Upper lobe of right lung (tissue), 1 donor: ENCODE measurements at places on chromosomes 16 and 17.

GRCh38 chr17:42067371-42068091 is 17.1 kb upstream of the C17orf113 start:
- DNase-seq, result peak; percentile 82

DNA sequence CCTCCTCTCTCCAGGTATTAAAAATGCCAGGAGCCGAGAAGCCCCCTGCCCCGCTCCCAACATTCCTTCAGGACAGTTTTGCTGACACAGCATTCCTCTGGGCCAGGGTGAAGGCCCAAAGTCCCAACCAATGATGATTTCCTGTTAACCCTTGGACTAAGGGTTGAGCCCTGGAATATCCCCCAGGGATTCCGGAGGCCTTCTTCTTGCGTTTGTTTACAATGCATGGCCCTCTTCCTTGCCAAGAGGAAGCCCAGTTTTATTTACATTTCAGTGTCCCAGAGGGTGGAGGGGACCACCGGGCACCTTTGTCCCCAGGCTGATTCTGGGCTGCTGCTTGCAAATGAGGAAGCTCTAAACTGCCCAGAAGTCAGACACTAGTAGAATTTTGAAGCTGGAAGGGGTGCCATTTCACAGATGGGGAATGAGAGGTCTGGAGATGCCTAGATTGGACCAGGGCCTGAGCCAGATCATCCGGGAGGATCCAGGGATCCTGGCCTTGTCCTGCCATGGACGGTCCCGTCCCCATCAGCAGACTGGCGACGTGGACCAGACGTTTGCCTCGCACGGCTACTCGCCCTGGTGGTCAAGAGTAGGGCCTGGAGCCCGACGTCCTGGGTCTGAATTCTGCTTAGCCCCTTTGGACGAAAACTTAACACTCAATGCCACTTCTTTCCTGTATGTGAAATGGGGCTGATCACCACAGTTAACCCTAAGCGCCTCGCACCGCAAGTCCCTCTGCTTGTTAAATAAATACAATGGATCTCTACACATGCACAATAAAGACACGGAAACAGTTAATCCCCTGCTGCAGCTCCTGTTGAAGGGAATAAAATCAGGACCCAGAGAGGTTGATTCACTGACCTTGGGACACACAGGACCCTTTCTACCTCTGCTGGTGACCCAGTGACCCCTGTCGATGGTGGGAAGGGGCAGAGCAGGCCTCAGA is 55.6 kb upstream of the CIBAR2 start:
- DNase-seq, result no peak

DNA sequence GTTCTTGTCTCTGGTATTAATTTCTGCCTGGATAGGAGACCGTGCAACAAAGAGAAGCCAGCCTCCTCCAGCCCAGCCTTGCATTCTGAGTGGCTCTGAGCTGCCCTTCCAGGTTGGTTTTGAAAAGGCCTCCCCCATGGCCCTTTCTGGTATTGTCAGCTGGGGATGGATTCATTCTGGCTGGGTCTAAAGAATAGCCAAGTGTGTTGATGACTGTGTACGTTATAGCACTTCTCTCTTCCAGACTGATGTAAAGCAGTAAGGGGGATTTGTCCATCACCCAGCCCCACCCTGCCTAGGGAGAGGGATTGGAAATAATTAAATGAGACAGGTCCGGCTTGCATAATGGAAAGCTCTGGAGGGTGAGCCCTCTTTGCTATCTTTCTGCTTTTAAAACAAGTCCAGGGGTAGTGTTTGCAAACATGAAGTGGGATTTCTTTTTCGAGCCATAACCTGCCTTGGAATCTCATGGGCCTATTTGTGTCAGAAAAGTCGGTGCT is 146.4 kb downstream of the MSI2 start:
- no peak for DNase-seq

- DNase-seq, result no peak
Observed at GRCh38 chr16:54526916-54527315, 240.3 kb upstream of the IRX3 start.

DNA sequence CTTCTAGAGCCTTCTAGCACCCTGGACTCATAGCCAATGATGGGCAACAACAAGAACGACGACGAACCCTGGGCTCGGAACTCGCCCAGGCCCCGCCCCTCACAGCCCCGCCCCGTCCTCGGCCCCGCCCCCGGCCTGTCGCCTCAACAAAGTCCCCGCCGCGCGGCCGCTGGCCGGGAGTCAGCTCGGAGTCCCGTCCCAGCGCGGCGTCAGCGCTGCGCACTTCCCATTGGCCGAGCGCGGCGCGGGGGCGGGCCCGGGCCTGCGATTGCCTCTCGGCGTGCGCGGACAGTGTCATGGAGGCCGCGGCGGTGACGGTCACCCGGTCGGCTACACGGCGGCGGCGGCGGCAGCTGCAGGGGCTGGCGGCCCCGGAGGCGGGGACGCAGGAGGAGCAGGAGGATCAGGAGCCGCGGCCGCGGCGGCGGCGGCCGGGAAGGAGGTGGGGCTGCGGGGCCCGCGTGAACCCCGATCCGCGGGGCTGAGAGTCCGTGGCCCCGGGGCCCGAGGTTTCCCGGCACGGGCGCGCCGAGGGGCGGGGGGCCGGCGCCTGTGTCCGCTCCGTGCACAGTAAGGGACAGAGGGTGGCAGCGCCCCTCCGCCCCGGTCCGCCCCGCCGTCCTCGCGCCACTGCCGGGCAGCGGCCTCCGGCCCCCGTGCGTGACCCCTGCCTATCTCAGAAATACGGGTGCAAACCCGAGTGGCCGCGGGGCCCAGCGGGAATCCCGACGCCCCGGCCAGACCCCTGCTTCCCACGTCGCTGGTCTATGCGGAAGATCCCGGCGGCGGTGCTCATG is at the start of gene ENGASE:
TSS of gene ENGASE (plus strand) at position 176 of the 797 bp plus-strand sequence. CDS start at position 297, 121 bp downstream.
- peak; percentile 99 for DNase-seq

DNA sequence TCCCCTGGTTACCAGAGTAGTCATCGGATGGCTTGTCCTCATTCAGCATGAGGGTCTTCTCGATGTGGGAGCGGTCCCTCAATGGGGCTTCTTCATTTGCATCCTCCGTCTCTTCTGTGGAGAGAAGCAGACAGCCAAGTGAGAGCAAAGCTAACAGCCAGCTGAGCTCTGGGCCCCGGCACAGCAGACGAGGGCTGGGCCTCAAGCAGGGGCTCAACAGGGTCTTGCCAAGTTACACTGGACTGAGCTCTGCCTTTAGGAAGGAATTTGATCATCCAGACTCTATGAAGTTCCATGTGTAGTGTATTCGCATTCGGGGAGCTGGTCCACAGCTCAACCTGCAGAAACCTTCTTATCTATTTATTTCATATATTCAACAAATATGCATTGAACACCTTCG is 37.4 kb downstream of the SRL start:
- DNase-seq, result no peak

DNA sequence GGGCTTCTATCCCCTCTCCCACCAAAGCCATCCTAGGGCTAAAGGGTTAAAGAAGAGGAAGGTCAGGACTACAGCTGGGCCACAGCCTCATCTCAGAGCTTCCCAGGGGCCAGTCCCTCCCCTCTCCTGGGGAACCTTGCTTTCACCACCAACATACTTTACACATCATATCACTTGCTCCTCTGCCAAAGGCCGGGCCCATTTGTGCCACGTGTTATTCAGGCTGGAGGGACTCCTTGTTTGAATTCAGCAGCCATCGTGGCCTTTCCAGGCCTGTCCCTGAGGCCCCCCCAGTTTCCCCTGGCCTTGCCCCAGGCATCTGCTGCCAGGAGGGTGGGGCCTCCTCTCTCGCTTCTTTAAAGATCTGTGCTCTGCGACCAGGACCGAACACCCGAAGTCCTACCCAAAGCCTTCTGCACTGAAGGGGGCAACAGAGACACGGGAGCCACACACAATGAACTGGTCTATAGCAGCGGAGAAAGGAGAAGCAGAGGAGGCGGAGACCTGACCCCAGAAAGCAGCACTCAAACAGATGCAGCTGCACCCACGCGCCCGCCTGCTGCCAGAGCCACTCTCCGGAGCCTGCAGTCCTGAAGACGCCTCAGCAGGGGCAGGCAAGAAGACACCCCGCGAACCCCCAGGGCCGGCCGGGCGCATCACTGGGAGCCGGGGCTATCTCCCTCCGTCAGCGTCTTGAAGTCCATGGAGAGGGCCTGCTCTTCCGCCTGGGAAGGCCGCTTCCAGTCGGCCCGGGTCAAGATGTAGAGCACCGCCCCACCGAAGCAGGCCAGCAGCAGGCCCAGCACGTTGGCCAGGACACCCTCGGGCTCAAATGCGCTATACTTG is 12.1 kb downstream of the CYB561 start:
- DNase-seq, result no peak

DNA sequence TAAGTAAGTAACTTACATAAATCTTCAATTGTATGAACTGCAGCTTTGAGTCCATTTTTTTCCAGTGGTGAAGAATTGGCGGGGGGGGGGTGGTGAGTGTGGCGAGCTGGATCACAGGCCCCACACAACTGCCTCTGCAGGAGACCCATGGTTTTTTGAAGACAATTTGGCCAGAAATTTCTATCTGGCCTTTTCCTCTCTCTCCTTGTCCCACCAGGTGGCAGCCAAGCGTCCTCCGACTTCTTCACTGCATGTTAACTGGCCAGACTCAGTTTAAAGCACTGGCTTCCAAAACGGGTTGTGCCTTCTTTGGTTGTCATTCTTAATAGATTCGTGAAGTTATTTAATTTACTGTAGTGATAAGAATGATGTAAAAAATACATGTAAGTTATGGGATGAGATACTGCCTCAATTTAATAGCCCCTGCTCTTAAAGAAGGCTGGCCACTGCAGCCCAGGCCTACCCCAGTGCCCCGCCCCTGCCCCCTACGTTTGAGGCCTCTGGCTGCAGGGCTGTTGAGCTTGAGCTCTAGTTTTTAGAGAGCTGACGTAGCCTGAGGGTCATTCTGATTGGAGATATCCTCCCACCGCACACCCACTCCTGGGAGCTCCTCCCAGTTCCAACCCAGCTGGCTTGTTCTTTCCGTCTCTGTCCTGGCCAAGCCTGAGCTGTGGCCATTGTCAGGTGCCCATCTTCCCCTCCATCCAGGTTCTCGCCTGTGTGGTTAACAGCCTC is 36.4 kb downstream of the AKAP1 start:
- no peak for DNase-seq

DNA sequence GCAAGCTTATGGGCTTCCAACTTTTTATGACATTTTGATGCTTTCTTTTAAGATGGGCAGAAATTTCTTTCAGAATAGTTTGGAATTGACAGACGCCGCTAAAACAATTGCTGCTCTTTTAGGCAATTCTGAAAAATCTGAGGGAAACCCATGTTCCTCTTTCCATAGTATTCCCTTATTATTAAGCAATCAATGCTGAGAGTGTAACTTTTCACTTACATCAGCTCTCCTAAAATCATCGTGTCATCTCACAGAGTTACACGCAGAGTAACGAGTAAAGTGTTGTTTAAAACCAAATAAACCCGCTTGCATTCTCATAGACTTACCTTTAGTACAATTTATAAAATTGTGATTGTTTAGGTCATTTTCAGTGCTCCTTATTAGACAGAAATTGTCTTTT is 150.6 kb downstream of the MAF start:
- no peak for DNase-seq

- no peak for DNase-seq
Observed at GRCh38 chr16:72400257-72401083, 228.5 kb upstream of the PMFBP1 start.

- peak; percentile 58 for DNase-seq
Observed at GRCh38 chr17:236641-237405, 55.4 kb upstream of the DOC2B start.

DNA sequence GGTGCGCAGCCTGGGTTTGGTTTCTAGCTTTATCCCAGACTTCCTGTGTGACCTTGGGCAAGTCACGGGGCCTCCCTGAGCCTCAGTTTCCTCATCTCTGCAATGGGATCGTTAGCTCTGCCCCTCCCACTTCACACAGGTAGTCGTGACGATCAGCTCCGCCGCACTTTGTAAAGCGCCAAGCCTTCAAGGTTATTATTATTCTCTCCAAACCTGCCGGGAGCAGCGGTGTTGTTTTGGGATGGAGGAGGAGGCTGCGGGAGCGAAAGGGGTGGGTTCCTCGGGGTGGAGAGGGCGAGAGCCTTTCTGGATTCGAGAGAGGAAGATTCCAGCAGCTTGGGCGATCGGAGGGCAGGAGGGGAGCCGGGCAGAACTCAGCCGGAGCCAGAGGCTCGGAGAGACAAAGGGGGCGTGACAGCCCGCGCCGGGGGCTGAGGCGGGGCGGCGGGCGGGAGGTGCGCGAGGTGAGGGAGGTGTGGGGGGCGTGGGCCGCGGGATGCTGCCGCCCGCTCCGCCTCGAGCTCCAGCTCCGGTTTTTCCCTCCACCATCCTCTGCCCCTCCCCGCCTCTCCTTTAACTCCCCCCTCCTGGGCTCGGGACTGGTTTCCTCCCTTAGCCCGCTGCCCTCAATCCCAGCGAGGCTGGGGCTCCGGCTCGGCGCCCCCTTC is at the start of gene EFNB3:
TSS of gene EFNB3 (plus strand) at position 602 of the 668 bp plus-strand sequence. CDS start 397 bp downstream, outside the sequence.
- no peak for DNase-seq

DNA sequence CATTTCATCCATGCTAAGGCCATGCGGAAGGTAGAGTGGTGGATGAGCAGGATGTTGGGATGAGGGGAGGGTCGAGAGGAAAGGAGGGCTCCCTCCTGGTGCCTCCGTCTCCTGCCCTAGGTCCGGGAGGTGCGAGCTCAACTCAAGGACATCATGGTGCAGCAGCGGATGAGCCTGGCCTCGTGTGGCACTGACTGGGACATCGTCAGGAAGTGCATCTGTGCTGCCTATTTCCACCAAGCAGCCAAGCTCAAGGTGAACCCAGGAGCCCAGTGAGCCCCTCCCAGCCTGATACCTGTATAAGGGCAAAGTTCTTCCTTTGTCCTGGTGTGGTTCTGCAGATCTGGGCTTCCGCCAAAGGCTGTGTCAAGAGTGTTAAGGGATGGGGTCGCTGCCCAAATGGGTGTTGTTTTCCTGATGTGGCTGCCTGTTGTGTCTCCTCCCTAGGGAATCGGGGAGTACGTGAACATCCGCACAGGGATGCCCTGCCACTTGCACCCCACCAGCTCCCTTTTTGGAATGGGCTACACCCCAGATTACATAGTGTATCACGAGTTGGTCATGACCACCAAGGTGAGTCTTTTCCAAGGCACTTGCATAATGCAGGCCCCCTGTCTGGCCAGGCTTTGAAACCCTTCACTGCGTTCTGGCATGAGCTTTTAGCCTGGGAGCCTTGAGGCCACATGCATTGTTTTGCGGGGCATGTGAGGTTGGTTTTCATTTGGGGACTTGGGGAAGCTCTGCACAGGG is 14.9 kb downstream of the DHX38 start:
- DNase-seq, result no peak

DNA sequence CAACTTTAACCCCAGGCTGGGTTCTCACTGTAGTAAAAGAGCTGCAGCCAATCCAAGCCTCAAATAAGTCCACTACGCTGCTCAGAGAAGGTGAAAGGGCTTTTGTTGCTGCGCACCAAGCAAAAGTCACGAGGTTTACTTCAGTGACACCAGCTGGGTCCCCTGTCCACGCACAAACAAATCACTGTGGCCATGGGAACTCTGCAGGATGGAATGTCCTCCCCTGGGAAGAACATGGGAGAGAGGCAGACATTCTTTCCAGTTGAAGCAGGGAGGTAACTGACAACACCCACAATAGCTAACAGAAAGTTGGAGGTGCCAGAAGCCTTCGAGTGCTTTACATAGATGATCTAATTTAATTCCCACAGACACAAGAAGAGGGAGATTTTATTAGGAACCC is 181.9 kb downstream of the PMP22 start:
- no peak for DNase-seq

- peak; percentile 69 for DNase-seq
Observed at GRCh38 chr17:66508896-66509844, 206.8 kb downstream of the PRKCA start.

GRCh38 chr17:49519781-49520180 is 24.7 kb downstream of the NGFR start:
- DNase-seq, result no peak
